ENCODE measurements at places on chromosomes 12 and 14.

DNA sequence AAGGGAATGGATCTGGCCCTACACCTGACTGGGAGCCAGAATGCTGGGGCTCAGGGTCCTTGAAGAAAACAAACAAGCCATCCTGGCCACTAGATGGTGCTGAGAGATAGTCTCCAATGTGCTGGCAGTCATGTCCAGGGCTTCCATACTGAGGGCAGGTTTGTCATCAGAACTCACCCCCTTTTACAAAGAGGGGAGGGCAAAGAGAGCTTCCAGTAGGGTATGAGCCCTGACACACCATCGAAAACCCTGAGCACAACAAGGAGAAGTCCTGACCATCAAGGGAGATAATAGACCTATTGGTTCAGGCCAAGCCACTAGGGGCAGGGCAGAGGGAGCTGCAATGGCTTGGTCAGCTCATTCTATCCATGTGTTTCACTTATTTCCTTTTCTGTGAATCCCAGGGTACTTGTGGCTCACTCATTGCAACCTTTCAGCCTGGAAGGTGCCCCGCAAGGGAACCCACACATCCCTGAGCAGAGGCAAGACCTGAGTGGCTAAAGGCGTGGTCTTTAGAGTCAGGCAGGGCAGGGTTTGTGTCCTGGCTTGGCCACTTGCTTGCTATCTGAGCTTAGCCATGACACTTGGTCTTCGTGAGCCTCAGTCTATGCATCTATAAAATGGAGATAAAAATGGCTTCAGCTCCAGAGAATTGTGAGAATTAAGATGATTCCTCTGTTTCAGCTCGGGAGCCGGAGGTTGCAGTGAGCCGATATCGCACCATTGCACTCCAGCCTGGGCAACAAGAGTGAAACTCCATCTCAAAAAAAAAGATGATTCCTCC, 6.2 kb upstream of the PLEKHH1 start:
- peak; percentile 66 for DNase-seq

DNA sequence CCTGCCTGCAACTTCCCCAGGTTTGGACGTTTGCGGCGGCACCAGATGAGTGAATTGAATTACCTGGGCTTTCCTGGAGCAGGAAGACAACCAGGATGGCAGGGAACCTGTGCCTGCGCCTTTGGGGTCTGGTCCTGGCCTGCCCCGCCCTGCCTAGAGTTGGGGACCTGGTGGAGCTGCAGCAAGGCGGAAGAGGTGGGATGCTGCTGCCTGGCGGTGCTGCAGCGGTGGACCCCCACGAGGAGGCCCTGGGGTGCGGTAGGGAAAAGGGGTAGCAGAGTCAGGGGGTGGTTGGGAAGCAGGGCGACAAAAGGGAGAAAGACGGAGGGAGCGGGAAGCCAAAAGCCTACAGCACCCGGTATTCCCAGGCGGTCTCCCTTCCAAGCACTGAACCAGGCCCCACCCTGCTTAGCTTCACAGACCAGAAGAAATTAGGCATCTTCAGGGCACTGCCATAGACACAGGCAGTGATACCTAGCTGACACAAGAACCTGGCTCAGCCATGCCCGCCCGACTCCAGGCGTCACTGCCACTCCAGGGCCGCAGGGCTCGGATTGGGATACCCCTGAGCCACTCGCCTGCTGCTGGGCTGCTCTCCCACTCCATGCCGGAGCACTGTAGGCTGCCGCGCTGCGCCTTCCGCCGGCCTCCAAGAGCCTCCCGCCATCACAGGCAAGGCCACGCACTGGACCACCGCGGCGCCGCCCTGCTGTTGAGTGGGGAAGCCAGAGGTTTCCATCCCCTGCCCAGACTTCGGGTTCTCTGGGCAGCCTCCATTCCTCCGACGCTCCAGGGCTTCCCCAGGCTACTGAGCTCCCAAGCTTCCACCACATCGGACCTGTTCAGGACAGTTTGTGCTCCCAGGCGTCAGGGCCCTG, 155.2 kb upstream of the ALG10B start:
- no peak for DNase-seq

GRCh38 chr12:5900533-5901205, 44.4 kb downstream of the ANO2 start:
- DNase-seq: no peak

- no peak for DNase-seq
Observed at GRCh38 chr12:1102115-1102514, 111.1 kb downstream of the ERC1 start.

DNA sequence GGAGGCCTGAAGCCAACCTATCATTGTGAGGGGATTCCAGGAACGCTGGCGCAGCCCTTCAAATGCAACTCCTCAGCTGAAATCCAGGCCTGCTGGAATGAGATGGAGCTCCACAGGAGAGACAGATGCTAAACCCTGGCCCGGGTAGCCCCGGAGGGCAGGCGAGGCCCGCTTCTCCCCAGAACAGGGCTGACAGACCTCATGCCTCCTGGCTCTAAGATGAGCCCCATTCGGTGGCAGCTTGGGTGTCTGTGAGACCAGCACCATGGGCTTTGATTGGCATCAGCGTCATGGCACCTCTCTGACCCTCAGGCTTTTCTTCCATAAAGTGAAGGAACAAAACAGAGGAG, 382.2 kb downstream of the BCL11B start:
- no peak for DNase-seq

DNA sequence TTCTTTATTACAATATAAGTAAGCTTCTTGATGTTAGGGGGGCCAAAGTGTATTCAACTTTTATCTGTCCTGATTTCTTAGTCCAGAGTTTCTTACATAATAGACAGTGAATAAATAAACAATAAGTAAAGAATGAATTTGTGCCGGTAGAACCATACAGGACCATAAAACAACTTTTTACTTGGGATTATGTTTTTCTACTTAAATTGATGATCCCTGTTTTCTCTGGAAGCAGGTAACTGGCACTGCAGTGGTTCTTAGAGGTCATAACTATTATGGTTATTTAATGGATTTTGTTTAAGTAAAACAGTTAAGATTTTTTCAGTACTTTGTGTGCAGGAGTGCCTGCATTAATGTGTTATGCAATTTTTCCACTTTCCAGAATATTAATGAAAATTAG, 10.5 kb downstream of the CAND1 start:
- DNase-seq: no peak

DNA sequence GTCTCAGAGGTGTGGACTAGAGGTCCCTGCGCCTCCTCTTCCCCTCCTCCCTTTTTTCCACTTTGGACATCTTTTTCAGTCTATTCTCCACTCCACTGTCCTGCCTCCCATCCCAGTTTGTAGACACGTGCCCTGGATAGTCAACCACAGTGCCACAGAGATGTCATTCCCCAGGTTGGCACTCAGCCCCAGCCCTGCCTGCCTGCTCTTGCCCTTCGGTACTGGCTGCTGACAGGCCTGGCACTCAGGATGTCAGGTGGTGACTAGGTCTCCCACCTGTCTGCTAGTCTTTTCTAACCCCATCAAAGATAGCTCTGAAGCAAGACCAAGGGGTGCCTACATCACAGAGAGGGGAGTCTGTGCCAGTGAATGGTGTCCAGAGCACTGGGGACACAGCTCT, 15.8 kb downstream of the KRT71 start:
- DNase-seq: no peak

- DNase-seq: no peak
Observed at GRCh38 chr14:91906374-91906773, 39.0 kb upstream of the TC2N start.

DNA sequence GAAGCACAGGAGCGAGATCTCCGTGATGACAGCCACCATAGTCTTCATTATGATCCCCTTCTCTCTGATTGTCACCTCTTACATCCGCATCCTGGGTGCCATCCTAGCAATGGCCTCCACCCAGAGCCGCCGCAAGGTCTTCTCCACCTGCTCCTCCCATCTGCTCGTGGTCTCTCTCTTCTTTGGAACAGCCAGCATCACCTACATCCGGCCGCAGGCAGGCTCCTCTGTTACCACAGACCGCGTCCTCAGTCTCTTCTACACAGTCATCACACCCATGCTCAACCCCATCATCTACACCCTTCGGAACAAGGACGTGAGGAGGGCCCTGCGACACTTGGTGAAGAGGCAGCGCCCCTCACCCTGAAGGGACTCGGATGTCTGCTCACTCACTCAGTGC, 775 bp downstream of the OR10P1 start:
- no peak for DNase-seq

DNA sequence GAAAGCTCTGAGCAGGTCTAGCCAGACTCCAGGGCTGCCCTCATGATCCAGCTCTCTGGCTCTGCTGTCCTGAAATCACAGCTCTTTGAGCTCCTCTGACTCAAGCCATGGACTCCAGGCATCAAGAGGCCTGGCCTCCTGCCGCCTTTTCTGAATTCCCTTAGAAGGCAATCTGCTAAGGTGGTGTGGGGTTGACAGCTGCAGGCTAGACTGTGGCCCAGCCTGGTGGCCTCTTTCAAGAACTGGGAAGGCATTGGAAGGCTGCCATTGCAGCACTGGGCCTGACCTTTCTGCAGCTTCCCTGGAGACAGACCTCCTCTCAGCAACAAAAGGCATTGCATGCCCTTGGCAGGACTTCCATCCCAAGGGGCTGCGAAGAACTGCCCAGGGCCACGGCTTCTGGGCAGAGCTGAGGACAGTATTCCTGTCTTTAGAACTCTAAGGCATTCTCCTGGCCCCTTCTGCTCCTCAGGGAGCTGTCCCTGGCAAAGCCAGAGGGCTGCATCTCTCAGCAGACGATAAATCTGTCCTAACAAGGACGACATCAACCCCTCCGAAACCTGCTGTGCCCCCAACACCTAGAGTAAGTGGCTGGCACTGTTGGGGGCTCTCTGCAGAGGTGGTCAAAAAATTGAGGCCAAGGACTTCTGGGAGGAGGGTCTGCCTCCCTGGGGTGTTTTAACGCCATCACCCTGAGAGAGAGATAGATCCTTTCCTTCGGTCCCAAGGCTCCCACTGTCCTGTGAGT, 115.6 kb downstream of the RBM19 start:
- DNase-seq: no peak

GRCh38 chr14:50944647-50945413, 547 bp upstream of the PYGL start:
- DNase-seq: peak; percentile 38

- no peak for DNase-seq
Observed at GRCh38 chr12:1218369-1218768, 227.3 kb downstream of the ERC1 start.

GRCh38 chr14:104794993-104795780, at the start of gene AKT1:
Gene AKT1 (minus strand): TSS chr14:104795748. CDS start chr14:104792643, 3,105 bp downstream.
- DNase-seq: no peak

DNA sequence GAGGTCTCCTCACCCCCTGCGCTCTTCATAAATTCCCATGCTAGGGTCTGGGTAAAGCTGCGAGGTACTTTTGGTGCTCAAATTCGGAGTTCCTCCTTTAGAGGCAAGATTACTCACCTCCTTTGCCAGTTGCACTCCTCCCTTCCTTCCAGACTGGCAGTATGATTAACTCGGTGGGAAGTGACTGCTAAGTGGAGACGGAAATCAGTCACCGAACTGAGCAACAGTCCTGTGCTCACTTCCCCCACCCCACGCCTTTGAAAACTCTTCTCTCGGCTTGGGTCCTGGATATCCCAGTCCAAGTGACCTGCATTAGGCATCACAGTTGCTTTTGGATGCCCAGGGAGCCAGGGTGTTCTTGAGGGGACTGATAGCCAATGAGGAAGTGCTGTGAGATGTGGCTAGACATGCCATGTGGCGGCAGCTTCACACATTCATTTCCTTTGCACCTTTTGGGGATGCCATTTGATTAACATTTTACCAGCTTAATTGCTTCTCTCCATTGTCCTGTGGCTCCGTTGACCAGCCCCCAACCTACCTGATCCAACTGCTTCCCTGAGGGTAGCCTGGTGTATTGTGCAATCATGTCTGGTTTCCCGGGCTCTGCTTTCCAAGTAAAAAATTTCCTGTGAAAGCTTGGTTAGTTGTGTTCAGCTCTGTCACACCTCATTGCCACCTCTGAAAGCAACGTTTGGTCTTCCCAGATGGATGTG, 840 bp downstream of the PNP start:
- peak; percentile 78 for DNase-seq

DNA sequence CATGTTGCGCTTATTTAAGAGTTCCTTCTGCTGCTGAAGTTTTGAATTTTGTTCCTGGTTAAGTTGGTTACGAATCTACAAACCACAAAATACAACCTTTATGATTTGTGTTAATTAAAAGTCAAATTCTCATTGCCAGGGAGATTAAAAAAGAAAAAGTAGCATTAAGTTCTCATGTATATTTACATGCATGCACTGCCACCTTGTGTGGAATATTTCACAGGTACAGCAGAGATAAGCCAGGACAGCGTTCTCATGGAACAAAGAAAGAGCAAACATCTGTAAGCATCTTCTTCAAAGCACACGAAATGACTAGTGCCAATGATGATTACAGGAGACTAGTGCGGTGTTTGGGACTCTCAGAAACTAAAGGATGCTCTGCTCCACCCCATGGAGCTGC, 34.2 kb downstream of the ZFYVE21 start:
- peak; percentile 59 for DNase-seq

DNA sequence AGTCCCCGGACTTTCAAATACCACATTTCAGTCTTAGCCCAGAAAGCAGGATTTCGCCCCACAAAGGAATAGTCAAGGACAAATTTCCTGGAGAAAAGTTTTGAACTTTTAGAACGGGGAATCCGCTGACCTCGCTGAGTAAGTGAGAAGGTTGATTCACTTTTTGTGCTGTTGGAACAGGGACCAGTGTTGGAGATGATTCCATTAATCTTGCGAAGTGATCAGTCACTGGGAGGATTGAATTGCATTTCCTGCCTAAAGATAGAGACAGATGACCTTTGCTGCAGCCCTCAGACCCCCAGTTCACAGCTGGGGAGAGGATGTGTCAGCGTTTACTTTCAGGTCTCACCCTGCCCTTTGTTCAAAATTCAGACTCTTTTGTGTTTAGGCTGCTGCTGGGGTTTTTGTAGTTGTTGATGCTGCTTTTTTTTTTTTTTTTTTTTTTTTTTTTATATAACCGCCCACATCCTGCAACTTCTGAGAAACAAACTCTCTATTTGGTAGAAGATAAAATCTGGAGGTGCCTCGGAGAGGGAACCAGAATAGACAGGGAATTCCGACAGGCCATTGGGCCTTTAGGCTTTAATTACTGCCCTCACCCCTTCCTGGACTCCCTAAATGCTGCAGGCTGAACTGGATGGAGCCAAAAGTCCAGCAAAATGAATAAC, 9.8 kb upstream of the KDM2B start:
- DNase-seq: no peak

- DNase-seq: no peak
Observed at GRCh38 chr12:47811581-47812484, 7.9 kb downstream of the HDAC7 start.

DNA sequence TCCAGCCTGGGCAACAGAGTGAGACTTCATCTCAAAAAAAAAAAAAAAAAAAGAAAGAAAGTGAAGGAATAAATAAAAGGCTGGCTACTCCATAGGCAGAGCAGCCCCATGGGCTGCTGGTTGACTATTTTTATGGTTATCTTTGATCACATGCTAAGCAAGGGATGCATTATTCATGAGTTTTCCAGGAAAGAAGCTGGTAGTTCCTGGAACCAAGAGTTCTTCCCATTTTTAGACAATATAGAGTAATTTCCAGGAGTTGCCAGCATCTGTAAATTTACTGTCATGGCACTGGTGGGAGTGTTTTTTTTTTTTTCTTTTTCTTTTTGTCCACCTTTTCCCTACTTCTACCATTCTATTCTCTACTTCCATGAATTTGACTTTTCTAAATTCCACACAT, 24.2 kb downstream of the FGD4 start:
- DNase-seq: peak; percentile 73

- DNase-seq: no peak
Observed at GRCh38 chr14:61652526-61653262, 42.6 kb upstream of the HIF1A start.

GRCh38 chr12:100383586-100384558, 27.0 kb downstream of the SLC17A8 start:
- DNase-seq: no peak

GRCh38 chr12:6201826-6202225, 1.6 kb downstream of the CD9 start:
- DNase-seq: no peak

All from hematopoietic multipotent progenitor cell treated with erythropoietin and hydrocortisone succinate and interleukin-3 and kit ligand, for 8 days (in vitro differentiated cells).